H1 (cell line): ENCODE measurements at places on chromosomes 6 and 20. TPM values are rescaled to one million over a fixed set of nuclear protein-coding genes. Genes with fewer than 3 reads are reported as not detected.
A peak's percentile ranks its signal among the peaks of the same experiment; 100 is the strongest.

- H3K27me3 ChIP-seq, result no peaks in the 10 kb centered on the region
- peak; percentile 16 for DNase-seq
- H3K4me1 ChIP-seq, result no peaks in the 10 kb centered on the region
- no peak overlapping the region for H3K4me3 ChIP-seq
- H3K27ac ChIP-seq, result no peak overlapping the region
These were observed 26.0 kb downstream of the TBC1D7 start for GRCh38 chr6:13302291-13302690.

- no peak overlapping the region for H3K27ac ChIP-seq
- peaks cover 3% of the 10 kb centered on the region for H3K4me1 ChIP-seq
- H3K27me3 ChIP-seq, result no peaks in the 10 kb centered on the region
- DNase-seq, result no peak
- no peak overlapping the region for H3K4me3 ChIP-seq
- no peaks in the 10 kb centered on the region for H3K36me3 ChIP-seq
These were observed 81.0 kb downstream of the SMLR1 start for GRCh38 chr6:130908188-130908587.

GRCh38 chr20:13341737-13342393 is 120.8 kb downstream of the ISM1 start:
- DNase-seq, result no peak
- no peaks in the 10 kb centered on the region; the same call in none of the 2 replicates for H3K4me1 ChIP-seq
- no peak overlapping the region for H3K27ac ChIP-seq
- H3K27me3 ChIP-seq, result no peaks in the 10 kb centered on the region

POM121L2 gene
- polyA plus RNA-seq, result 0.05 TPM in 2 replicates

BTNL2 gene
- not detected in 2 replicates for polyA plus RNA-seq

DNA sequence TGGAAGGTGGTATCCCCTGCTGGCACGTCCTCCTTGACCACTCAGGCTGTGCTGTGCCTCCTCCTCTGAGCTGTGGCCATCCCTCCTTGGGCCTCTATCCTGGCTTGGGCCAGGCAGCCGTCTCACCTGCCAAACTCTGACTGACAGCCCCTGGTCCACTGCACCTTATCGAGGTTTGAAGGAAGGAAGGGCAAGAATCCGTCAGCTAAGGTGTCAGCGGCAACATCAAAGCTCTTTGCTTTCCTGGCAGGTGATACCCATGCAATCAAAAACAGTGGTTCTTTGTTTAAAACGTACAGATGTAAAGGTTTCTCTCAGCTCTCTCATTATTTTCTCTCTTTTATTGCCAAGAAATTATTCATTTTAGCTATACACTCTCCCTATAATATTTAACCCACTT is 203.9 kb downstream of the TBXT start:
- no peaks in the 10 kb centered on the region for H3K36me3 ChIP-seq
- no peak overlapping the region for H3K27ac ChIP-seq
- DNase-seq, result no peak
- no peaks in the 10 kb centered on the region; the same call in 1 of the 2 replicates for H3K27me3 ChIP-seq
- no peak overlapping the region for H3K4me3 ChIP-seq
- no peaks in the 10 kb centered on the region for H3K4me1 ChIP-seq

DNA sequence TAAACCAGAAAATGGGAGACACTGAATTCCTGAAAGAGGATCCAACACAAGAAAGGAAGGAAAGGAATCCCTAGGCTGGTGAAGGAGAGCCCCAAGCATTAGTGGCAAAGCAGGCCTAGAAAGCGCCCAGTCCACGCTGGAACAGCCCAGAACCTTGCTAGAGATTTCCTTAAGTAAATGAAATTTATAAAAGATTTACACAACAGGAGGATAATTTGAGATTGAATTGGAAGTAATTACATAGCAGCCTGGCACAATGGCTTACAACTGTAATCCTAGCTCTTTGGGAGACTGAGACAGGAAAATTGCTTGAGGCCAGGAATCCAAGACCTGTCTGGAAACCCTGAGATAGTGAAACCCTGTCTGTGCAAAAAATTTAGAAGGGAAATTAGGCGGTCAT is 26.8 kb upstream of the C20orf144 start:
- H3K4me1 ChIP-seq, result no peaks in the 10 kb centered on the region
- H3K27ac ChIP-seq, result no peak overlapping the region
- no peak overlapping the region for H3K4me3 ChIP-seq
- DNase-seq, result no peak
- peaks cover 23% of the 10 kb centered on the region for H3K36me3 ChIP-seq

- DNase-seq, result no peak
- no peak overlapping the region for H3K4me3 ChIP-seq
- no peaks in the 10 kb centered on the region for H3K4me1 ChIP-seq
- no peaks in the 10 kb centered on the region for H3K36me3 ChIP-seq
- H3K27me3 ChIP-seq, result no peaks in the 10 kb centered on the region
- no peak overlapping the region for H3K27ac ChIP-seq
These were observed 16.4 kb upstream of the KIF25 start for GRCh38 chr6:167980911-167981580.

GRCh38 chr6:45505470-45505869 is 127.7 kb upstream of the SUPT3H start:
- H3K27ac ChIP-seq, result 0 out of 2 replicates have a peak overlapping the region, but pooled peaks have one; percentile 33
- no peaks in the 10 kb centered on the region for H3K36me3 ChIP-seq
- DNase-seq, result no peak
- H3K4me3 ChIP-seq, result no peak overlapping the region
- peaks cover 2% of the 10 kb centered on the region for H3K4me1 ChIP-seq

DNA sequence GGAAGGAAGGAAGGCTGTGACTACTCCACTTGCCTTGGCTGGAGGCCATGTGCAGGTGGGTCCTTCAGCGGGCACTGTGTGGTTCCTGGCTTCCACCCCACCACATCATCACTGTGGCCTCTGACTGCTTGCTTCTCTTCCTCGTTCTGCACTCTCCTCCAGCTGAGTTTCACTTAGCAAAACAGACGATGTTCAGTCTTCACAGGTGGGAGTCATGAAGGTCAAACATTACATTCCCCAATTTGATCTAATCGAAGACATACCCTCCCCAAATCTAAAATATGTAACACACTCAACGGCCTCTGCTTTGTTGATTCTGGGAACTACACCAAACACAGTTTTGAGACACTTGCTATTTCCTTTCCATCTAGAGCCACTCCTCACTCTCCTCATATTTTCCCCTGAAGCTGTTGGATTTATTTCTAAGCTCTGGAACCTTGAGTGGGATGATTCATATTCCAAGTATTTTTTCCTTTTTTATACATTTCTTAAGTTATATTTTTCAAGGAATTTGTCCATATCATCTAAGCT is 132.5 kb upstream of the FOXA2 start:
- H3K36me3 ChIP-seq, result no peaks in the 10 kb centered on the region
- H3K4me1 ChIP-seq, result no peaks in the 10 kb centered on the region
- no peak overlapping the region for H3K4me3 ChIP-seq

DNA sequence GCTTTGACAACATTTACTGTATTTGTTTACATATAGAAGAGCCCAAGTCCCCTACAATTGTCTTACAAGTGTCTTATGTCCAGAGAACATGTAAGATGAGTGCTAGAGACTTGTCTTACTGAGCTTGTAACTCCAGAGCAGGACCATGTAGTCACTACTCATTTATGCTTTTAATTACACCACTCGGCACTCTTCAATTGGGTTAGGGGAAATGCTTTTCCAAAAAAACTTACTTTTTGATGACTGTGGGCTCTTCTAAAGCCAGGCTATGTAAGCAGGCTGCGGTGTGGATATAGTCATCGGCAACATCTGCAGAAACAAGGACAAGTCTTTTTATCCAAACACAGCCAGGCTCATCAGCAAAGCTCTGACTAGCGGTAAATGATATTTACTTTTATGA is 18.7 kb downstream of the SNX5 start:
- no peaks in the 10 kb centered on the region for H3K27me3 ChIP-seq
- no peak overlapping the region for H3K27ac ChIP-seq
- H3K36me3 ChIP-seq, result peaks cover 100% of the 10 kb centered on the region
- DNase-seq, result no peak
- H3K4me3 ChIP-seq, result no peak overlapping the region
- H3K4me1 ChIP-seq, result no peaks in the 10 kb centered on the region

- no peak overlapping the region for H3K4me3 ChIP-seq
- DNase-seq, result no peak
- H3K4me1 ChIP-seq, result no peaks in the 10 kb centered on the region
- H3K36me3 ChIP-seq, result no peaks in the 10 kb centered on the region
- H3K27me3 ChIP-seq, result no peaks in the 10 kb centered on the region
These were observed 342.7 kb downstream of the SMOC2 start for GRCh38 chr6:168783720-168784119.

DNA sequence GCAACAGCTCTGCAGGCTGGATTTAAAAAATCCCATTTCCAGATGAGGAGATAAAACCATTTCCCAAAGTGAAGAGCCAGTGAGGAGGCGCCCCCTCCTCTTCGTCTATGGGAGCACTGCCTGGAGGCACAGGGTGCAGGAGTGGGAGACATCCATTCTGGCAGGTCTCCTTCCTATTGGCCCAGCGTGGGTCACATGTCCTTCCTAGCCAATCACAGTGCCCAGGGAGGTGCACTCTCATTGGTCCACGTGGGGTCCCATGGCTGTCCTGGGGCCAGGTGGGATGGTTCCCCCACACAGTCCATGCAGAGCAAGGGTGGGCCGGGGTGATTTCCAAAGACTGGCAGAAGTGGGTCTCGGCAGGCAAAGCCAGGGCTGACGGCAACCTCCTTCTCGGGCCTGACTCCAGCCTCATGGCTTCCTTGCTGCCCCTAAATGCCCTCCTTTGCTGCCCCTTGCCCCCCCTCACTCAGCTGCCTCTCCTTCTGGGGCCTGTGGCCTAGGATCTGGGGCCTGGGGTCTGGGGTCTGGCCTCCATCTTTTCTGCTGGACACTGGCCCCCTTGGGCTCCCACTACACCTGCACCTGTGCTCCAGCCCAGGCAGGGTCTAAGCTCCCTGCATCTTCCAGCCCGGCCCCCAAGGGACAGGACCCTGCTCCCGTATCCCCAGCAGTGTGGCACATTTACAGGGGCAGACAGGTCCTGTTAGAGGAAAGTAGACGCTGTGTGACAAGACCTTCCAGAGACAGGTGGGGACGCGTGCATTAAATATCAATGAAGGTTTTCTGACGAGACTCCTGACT is 231.7 kb downstream of the TAF4 start:
- H3K4me1 ChIP-seq, result no peaks in the 10 kb centered on the region
- H3K36me3 ChIP-seq, result no peaks in the 10 kb centered on the region
- H3K4me3 ChIP-seq, result no peak overlapping the region
- no peak overlapping the region for H3K27ac ChIP-seq
- no peak for DNase-seq

HLA-E gene
- 20.2 and 26.1 TPM in 2 replicates for polyA plus RNA-seq

DNA sequence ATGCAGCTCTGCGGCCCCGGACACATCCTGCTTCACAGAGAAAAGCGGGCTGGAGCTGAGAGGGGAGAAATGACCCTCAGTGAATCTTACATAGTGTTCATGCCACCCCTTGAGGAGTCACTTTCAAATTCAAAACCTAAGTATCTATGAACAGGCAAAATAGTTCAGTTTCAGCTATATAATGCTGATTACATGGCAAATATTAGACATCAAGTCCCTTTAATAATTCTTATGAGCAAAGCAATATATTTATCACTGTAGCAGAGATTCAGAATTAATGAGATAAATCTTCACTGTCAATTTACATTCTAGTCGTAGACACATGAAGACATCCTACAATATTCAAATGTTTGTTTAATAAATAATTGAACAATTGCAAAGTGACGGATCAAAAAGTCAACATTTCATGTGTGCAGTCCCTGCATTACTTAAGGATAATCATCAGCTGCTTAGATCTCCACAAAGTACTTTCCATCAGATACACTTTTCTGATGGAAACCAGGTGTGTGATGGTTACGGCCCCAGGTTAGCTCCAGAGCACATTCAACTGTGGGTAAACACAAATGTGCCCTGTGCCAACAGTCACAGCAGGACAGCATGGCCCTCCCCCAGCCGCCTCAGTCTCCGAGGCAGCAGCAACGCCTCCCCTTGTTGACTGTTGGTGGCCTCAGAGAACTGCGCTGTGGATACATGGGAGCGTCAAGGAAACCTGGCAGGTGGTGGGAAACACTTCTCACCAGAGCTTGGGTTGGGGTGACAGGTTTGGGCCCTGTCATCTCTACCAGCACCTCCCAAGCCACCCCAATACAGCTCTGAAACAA is 787 bp upstream of the PRR18 start:
- H3K36me3 ChIP-seq, result no peaks in the 10 kb centered on the region
- no peak for DNase-seq
- peaks cover 52% of the 10 kb centered on the region for H3K27me3 ChIP-seq
- H3K4me1 ChIP-seq, result peaks cover 4% of the 10 kb centered on the region

- H3K36me3 ChIP-seq, result no peaks in the 10 kb centered on the region
- no peak overlapping the region for H3K4me3 ChIP-seq
- no peaks in the 10 kb centered on the region for H3K27me3 ChIP-seq
- peaks cover 3% of the 10 kb centered on the region; the same call in 1 of the 2 replicates for H3K4me1 ChIP-seq
- H3K27ac ChIP-seq, result no peak overlapping the region
- DNase-seq, result no peak
These were observed 231.9 kb downstream of the CD83 start for GRCh38 chr6:14349507-14349906.

PLEKHG1 gene
- 0.94 and 0.97 TPM in 2 replicates for polyA plus RNA-seq

GRCh38 chr6:49551866-49552129 is 1.3 kb downstream of the C6orf141 start:
- peak overlapping the region; percentile 97 for H3K4me3 ChIP-seq
- DNase-seq, result no peak
- peaks cover 5% of the 10 kb centered on the region for H3K4me1 ChIP-seq
- peaks cover 2% of the 10 kb centered on the region; the same call in 1 of the 2 replicates for H3K36me3 ChIP-seq
- H3K27ac ChIP-seq, result no peak overlapping the region

GRCh38 chr6:37727996-37728395 is 30.3 kb upstream of the MDGA1 start:
- no peaks in the 10 kb centered on the region for H3K36me3 ChIP-seq
- H3K27me3 ChIP-seq, result no peaks in the 10 kb centered on the region
- H3K4me3 ChIP-seq, result no peak overlapping the region
- no peak overlapping the region for H3K27ac ChIP-seq
- DNase-seq, result no peak

- no peaks in the 10 kb centered on the region for H3K36me3 ChIP-seq
- DNase-seq, result no peak
- H3K27ac ChIP-seq, result no peak overlapping the region
- peaks cover 31% of the 10 kb centered on the region for H3K27me3 ChIP-seq
These were observed 882 bp downstream of the CNR1 start for GRCh38 chr6:88165087-88165843.

GRCh38 chr20:63226042-63226943 is 9.4 kb upstream of the BIRC7 start:
- H3K4me1 ChIP-seq, result peaks cover 13% of the 10 kb centered on the region
- no peaks in the 10 kb centered on the region for H3K27me3 ChIP-seq
- H3K27ac ChIP-seq, result no peak overlapping the region
- no peak for DNase-seq
